ENCODE measurements at places on chromosomes 7 and 10. TPM values are rescaled to one million over a fixed set of nuclear protein-coding genes. Genes with fewer than 3 reads are reported as not detected.

Gene ASB10
- not detected for total RNA-seq

Gene HHEX
- total RNA-seq, result not detected

Gene KLLN
- total RNA-seq, result not detected

Gene PHYH
- total RNA-seq, result 1.7 TPM

Gene ALOX5
- total RNA-seq, result 0.06 TPM

Gene CEP41
- 33.1 TPM for total RNA-seq

Gene PAPOLB
- not detected for total RNA-seq

Gene PSD
- total RNA-seq, result not detected

Gene MYOZ1
- not detected for total RNA-seq

Gene CYP3A4
- total RNA-seq, result 0.11 TPM
